ENCODE measurements at places on chromosomes 4 and X.

DNA sequence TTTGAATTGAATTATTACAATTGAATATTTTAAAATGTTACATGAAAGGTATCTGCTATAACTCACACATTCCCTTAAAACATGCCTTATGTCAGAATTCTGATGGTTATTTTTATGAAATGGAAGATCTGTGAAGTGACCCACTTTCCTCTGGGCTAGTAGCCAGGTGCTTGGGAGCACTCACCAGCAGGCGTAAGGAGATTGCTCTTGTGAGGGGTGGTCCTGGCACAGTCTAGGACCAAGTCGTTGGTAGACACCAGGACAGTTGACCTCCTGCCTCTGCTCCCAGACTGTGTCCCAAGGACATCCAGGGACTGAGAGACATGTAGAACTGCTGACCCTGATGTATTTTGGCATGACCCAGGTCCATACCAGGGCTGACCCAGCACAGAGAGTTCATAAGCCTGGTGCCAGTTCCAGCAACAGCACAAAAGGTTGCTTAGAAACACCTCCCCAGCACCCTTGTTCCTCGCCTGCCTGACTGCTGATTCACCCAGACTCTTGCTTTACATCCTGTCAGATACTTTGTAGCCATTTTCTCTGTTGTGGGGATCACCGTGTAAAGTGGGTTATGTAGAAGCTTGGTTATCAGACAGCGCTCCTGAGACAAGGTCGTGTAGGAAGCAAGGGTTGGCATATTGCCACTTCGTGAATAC, 48.5 kb downstream of the NELFA start:
- DNase-seq: no peak

DNA sequence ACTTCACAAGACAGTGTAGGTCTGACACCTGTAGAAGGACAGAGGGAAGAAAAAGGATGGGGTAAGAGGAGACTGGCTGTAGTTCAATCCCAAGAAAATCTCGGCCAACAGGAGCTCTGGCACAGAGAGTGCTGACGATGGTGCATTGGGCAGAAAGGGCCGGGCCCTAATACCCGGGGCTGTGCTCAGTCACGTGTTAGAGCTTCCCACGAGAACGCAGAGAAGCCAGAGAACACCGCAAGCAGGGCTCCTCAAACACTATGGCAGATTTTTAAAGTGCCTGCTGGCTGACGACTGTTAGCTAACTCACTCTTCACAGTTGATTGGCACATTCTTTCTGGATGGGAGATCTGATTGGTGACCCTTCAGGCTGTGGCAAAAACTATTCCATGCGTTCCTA, 35.5 kb downstream of the EREG start:
- DNase-seq: no peak

DNA sequence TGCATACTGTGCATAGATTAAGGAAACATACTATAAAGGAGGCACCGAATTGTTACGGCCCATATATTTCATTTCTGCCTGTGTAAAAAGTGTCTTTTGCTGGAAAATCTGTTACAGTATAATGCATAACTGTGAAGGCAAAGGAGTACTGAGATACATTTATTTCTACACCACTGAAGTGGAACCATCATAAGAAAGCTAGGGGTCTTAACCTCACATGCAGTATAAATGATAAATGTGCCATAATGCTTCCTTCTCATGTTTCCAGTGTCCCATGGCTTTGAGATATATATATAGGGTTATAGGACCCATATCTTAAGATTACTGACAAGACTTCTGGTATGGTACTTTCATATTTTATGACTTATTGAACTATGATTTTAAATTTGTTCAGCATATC, 713.8 kb upstream of the PABPC4L start:
- DNase-seq: no peak

DNA sequence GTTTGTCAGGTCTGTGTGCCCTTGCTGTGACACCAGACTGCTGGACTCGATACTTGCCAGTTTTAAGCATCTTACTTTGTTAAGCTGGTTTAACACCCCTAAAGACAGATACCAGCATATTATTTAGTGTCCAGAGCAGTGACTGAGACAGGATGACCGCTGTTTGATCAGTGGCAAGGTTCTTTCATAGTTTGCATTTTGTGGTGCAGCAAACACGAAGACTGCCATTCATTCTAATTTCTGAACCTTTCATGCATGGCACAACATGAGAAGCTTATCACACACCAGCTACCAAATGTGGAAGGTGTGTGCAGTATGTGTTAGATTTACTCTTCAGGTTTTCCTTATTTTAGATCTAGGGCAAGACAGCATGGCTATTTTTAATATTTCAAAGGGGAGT, 28.2 kb downstream of the JADE1 start:
- no peak for DNase-seq
